ENCODE measurements at places on chromosomes 7 and 10.

DNA sequence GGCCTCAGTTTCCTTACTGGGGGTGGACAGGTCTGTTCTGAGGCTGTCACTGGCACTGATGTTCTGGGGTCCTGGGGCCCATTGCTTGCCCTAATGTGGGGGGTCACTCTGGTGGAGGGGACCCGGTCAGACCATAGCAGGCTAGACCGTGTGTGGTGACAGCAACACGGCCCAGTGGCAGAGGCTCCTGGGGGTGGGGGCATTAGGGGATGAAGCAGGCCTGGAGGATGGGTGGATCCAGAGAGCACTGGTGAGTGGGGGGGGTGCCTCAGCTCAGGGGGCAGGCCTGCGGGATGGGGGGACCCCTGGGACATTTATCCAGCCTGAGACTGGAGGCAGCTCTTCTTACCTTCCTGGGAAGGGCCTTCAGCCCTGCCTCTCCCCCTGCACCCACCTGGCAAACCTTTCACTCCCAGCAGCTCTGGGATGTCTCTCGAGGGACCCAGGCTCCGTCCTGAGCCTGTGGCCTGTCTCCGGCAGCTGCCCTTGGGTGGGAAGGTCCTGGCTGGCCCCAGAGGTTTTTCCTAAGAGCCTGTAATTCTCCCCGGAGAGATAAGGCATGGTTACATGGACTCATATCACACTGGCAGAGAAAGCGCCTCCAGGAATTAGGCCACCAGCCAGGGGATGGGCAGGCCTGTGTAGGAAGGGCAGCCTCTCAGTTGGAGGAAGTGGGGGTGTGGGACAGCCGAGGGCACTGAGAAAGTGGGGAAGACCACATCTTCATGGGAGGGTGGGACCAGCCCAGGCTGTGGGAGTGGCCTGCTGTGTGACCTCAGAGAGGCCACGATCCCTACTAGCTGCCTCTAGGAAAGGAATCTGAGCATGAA is 147.7 kb downstream of the UBE2H start:
- DNase-seq = no peak

GRCh38 chr10:78964952-78965633 is 103.7 kb upstream of the ZMIZ1 start:
- peak; percentile 51 for DNase-seq

DNA sequence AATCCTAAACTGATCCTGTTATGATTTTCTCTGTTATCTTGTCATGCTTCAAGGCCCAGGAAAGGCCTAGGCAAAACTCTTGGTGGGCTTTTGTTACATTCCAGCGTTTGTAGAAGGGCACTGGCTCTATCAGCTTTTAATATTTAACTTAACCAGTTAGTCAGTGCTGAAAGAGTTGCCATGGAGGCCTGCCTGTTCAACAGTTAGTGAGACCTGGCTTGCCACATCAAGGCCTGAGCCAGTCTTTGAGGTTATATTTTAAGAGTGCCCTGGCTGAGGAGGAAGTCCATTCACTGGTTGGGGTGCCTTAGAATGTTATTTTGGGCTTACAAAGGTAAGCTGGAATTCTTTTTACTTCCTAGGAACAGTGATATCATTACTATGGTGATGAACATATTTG is 144.1 kb upstream of the NRG3 start:
- DNase-seq = no peak

- no peak for DNase-seq
Measured at GRCh38 chr10:45091968-45092367, 91.2 kb downstream of the ZNF22 start.

GRCh38 chr7:54299426-54299825 is 242.7 kb upstream of the VSTM2A start:
- DNase-seq = no peak

DNA sequence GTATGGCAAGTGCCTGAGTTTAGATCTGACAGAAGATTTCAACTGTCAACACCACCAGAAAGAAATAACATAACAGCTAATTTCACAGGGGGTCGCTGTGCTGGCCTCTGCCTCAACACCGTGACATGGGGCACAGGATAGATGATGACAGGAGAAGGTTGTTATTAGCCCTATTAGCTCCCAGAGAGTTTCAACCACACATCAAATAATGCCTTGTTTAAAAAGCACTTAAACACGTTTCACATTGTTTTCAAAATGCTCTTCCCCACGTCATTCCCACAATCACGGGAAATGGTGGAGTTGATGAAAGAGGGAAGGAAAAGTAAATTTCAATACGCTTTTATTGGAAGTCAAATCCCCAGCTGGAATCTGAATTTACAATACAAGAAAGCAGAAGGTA is 184.7 kb downstream of the MAGI2 start:
- no peak for DNase-seq

GRCh38 chr10:24378126-24378920 is 169.4 kb downstream of the KIAA1217 start:
- no peak for DNase-seq

DNA sequence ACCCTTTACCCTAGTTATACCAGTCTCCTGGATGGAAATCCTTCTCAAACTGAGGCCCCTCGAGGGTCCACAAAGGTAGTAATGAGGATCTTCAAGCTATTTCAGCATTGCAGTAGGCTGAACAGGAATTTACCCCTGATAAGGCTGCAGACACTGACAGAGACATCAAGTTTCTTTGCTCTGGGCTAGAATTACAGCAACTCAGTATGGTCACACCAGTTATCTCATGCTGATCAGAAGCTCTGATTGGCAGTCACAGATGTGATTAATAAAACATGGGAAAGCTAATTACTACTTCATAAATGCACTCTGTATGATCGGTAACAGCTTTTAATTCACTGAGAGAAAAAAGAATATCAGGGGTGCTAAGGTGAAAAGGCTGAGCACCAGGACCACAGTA is 30.6 kb downstream of the FAM204A start:
- DNase-seq = no peak
